ENCODE measurements at places on chromosomes 16 and 17. TPM values are rescaled to one million over a fixed set of nuclear protein-coding genes. Genes with fewer than 3 reads are reported as not detected.

- no peak for DNase-seq
Observed at GRCh38 chr16:52480237-52480636, 66.7 kb downstream of the TOX3 start.

DNA sequence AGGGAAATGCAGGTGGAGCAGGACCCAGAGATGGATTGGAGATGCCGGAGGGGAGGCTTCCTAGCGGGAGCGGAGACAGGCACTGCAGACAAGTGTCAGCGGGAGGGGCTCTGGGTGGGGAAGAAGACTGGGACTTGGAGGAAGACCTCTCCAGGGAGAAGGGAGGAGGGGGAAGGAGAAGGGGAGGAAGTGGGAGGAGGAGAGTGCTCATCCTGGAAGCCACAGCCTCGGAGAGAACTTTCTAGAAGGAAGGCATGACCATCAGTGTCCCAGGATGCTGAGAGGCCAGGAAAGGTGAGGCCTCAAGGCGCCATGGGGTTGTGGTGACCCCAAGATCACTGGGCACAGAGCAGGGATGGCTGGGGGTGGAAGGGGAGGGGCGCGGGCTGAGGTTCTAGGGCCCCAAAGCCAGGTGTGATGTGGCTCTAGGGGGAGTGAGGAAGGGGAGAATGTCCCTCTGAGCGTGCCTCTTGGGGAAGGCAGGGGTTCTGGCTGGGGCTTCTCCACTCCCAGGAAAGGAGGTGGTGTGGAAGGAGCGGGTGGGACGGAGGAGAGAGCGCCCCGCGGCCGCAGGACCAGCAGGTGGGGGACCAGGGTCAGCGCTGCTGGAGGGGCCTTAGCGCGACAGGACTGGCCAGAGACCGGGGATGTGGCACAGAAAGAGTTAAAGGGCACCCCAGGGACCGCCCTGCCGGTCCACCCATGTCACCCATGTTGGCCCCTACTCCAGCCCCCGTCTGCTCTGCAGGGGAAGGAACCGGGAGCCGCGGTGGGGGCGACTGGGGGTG is 900 bp upstream of the GCGR start:
- peak; percentile 23 for DNase-seq

NACA2 gene
- total RNA-seq, result not detected

KRT10 gene
- 7.8 TPM for total RNA-seq

- peak; percentile 73 for DNase-seq
Observed at GRCh38 chr16:5412731-5413130, 315.1 kb upstream of the EEF2KMT start.

KRT34 gene
- total RNA-seq, result not detected

DNA sequence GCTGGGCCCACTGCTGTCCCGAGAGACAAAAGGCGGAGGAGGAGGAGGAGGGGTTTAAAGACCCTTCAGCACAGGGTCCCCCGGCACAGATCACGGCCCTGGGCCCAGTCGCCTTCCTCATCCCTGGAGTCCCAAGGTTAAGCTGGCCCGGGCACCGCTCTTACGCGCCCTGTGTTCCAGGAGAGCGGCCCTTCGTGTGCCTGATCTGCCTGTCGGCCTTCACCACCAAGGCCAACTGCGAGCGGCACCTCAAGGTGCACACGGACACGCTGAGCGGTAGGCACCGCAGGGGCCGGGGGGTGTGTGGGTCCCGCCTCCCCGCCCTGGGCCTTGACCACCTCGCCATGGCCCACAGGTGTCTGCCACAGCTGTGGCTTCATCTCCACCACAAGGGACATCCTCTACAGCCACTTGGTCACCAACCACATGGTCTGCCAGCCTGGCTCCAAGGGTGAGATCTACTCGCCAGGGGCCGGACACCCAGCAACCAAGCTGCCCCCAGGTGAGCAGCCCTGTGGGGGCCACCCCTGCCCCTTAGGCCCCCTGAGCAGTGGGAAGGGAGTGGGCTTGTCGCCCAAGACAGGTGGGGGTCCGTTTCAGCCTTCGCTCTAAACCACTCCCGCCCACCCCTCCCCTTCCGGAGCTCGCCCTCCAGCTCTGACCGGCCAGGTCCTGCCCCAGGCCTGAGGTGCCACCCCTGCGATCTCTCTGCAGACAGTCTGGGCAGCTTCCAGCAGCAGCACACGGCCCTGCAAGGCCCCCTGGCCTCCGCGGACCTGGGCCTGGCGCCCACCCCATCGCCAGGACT is 37.6 kb upstream of the ZC3H18 start:
- no peak for DNase-seq

DNA sequence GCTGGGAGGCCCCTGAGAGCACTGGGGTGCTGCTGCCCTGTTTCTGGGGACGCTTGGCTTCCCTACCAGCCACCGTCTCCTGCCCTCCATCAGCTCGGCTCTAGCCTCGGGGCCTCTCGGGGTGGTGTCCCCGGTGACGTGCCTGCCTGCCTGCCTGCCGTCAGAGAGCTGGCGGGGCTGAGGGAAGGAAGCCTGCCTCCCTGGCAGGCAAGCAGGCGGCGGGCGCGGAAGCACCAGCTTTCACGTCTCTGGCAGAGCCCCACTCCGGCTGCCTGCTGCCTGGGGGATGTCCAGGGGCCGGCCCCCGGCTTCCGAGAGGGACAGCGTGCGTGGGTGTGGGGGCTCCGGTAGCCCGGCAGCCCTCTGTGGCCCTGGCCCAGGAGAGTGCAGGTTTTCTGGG is 9.3 kb downstream of the CENPX start:
- DNase-seq, result no peak

OR1E2 gene
- not detected for total RNA-seq

BCAR1 gene
- 140 TPM for total RNA-seq

Data from GM23338 (cell line).